T-helper 2 cell (primary cell): ENCODE measurements at places on chromosomes 11 and 22.

DNA sequence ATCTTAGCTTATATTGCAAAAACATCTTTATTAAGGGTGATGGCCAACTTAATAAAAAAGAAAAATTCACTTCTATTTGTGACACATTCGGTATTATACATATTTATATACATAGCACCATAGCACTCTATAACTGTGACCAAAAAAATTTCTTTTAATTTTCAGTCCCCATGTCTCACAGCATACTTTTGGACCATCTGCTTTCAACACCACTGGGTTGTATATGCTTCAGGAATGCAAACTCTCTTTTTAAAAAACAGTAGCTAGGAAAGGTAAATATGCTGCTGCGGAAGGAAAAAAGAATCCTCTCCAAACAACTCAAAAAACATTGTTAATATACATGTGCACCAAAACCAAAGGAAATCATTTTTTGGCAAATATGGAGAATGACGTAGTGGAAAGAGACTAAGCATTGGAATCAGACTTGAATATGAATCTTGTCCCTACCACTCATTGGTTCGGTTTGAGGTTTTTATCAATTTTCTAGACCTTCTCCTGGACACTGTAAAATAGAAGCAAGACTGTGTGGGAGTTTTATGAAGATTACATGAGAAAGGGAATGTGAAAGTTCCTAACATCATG is 227.9 kb downstream of the BLID start:
- DNase-seq = no peak

- no peak for DNase-seq
Observed at GRCh38 chr11:46643986-46644385, 26.6 kb downstream of the ATG13 start.

- peak; percentile 24 for DNase-seq
Observed at GRCh38 chr11:35087648-35088047, 51.3 kb upstream of the CD44 start.

DNA sequence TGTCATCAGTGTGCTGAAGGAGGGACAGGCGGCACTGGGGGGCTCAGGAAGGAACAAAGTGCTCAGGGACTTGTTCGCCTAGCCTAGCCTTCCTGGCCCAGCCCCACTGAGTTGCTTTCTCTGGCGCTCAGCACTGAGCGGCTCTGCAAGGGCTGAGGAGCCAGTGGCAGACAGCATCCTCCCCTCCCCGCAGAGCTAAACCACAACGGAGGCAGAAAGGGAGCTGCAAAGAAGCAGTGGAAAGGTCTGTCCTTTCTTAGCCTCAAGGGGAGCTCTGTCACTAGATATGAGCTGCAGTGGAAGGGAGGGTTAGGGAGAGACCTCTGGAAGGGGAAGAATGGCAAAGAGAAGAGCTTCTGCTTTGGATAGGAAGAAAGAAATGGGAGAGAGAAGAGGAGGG is 89.7 kb upstream of the PHOX2A start:
- peak; percentile 85 for DNase-seq

DNA sequence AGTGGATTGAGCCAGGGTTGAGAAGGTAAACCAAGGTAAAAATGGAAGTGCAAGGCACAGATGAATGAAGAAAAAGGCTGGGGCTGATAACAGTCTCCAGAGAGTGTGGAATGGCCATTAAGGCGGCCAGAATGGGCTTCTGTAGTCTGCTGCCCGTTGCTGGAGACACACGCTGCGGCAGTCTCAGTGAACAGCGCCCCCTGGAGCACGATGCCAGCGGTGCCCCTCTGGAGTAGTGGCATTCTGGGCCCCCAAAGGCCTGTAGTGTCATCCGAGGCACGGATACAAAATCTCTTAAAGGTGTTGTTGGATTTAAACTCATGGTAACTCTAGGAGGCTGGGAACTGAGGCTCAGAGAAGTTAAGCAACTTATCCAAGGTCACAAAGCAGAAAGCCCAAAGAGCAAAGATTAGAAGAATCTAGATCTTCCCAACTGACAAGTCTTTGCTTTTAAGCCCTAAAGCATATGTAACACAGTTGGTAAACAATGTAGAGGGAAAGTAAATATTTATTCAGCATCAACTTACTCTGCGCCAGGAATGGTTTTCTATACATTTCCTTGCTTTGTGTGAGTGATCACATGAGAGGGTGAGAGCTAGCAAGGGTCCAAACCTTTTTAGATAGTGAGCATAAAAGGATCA is 18.2 kb downstream of the KCNJ1 start:
- DNase-seq = peak; percentile 48

DNA sequence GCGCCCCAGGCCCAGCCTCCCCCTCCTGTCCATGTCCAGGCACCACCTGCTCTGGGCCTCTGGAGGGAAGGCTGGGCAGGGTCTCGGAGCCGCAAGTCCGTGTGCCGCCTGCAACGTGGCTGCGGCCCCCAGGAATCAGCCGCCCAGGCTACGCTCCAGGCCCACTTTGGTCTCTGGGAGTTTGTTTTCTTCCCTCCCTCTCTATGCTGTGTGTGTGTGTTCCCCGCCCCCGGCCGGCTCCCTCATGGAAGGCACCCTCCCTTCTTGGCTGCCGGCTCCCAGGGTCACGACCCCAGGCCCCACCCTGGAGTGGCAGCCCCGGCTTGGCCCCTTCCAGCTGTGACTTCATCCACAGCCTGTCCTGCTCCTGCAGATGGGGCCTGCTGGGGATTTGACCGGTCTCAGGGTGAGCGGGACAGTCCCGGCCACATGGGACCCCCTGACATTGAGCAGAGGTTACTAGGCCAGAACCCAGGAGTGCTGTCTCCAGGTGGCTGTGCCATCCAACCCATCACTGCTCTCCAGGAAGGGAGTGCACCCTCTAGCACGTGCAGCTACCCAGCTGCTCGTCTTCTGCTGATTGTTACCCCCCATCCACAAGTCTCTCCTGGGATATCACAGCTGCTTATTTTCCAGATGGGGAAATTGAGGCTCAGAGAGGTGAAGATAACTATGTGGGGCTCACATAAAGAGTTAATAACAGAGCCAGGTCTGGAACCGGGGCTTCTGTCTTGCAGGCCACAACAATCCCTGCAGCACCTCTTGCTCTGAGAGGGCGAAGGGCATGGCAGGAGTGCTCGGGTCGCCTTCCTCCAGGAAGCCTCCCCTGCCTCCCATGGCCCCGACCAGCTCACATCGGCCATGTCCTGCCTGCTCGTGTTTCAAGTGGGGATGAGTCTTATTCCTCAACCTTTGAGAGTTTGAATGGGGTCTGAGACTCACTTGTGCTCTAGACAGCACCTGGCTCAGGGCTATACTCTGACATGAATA is 2.8 kb upstream of the LIF start:
- DNase-seq = no peak

DNA sequence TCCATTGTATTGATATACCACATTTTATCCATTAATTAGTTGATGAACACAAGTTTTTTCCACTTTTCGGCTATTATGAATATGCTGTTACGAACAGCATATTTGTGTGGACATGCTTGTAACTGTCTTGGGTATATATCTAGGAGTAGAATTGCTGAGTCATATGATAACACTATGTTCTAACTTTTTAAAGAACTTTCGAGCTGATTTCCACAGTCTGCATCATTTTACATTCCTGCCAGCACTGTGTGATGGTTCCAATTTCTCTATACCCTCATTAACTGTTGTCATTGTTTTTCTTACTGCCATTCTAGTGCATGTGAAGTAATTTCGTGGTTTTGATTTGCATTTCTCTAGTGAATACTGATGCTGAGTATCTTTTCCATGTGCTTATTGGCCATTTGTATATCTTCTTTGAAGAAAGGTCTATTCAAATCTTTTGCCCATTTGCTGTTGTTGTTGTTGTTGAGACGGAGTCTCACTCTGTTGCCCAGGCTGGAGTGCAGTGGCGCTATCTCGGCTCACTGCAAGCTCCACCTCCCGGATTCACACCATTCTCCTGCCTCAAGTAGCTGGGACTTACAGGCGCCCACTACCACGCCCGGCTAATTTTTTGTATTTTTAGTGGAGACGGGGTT is 7.4 kb upstream of the RCE1 start:
- DNase-seq = no peak

- no peak for DNase-seq
Observed at GRCh38 chr11:11970556-11970955, 37.9 kb downstream of the DKK3 start.

GRCh38 chr22:33271390-33272161 is 213.4 kb upstream of the SYN3 start:
- DNase-seq = no peak

DNA sequence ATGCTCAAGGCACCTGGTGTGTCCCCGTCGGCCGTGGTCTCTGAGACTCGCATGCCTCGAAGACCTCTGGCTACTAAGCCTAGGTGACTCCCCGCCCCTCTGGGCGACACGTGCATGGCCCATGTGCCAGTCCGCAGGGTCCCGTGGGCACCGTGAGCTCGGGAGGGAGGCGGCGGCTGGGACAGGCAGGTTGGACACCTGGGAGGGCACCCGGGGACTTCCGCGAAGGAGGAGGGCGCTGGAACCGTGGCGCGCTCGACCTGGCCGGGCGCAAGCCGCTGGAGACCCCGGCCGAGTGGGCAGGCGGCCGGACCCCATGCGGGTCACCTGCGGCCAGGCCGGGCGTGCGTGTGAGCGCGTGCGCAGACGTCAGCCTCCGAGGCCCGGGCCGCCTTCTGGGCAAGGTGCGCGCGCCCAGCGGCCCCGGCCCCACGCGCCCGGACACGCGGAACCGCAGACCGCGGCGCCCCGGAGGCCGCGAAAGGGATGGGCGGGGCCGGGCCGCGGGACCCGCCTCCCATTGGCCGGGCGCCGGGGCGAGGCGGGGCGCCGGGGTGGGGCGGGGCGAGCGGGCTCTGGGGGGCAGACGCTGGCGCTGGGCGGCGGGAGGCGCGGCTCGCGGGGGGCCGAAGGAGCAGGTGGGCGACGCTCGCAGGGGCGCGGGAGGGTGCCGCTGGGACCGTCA is 579 bp upstream of the RASD2 start:
- DNase-seq = peak; percentile 47

GRCh38 chr11:15649371-15650104 is 534.8 kb downstream of the INSC start:
- no peak for DNase-seq

DNA sequence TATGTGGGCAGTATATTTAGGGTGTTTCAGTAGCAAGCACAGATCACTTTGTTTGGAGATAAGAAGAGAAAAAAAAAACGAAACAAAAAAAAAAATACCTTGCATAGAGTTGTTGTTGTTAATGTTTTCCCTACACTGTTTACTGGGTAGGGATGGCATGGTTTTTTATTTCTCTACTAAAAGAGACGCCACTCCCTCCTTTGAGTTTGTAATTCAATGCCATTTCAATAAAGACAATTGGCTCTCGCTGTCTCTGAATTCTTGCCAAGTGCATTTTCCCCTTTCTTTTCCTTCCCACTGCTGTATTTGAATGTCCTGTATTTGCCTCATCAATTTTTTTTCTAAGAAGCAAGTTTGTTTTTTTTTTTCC is 213.9 kb upstream of the UBASH3B start:
- no peak for DNase-seq

DNA sequence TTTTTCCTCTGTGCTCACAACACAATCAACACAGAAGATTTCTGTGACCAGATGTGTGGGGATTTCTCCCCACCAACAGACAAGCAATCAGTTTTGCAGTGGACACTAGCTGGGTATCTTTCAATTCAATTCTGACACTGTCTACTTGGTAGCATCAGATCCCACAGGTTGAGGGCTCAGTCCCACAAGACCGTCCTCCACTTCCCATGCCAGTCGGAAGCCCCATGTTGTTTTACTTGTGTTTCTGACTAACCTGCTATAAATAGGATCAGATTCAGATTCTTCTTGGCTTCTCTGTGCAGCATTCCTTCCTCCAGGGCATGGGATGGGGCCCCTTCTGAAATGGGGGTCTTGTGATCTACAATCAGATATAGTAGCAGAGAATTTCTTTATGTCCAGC is 19.6 kb downstream of the ACER3 start:
- DNase-seq = no peak

- DNase-seq = peak; percentile 8
Observed at GRCh38 chr11:128776424-128777284, 82.8 kb downstream of the FLI1 start.

DNA sequence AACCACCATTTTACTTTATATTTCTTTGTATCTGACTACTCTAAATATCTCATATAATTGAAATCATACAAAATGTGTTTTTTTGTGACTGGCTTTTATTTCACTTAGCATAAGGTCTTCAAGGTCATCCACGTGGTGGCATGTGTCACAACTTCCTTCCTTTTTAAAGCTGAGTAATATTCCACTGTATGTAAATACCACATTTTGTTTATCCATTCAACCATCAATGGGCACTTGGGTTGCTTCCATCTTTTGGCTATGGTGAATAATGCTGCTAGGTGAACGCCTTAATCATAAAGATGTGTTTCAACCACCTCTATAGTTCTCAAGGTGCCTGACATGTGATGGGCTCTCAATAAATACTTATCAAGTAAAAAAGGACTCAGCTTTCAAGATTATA is 15.5 kb downstream of the RAB30 start:
- DNase-seq = no peak

- DNase-seq = no peak
Observed at GRCh38 chr22:19928207-19928606, 13.4 kb upstream of the COMT start.

GRCh38 chr22:30923168-30923900 is 45.2 kb downstream of the MORC2 start:
- DNase-seq = no peak

DNA sequence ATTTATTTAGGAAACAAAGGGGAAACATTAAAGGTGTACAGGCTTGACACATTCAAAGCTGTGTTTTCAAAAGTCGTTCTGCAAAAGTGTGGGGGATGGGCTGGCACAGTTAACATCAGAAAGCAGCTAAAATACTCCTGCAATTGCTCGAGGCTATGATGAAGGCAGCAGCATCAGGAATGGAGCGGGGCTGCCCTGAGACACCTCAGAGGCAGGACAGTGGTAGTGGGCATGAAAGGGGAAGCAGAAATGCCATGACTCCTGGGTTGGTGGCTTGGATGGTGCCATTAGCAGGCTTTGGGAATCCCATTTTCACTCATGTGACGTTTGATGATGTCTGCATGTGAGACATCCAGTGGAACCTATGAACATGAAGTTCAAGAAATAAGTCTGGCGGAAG is 646 bp downstream of the NCAPD3 start:
- DNase-seq = peak; percentile 31

GRCh38 chr22:47390026-47390970 is 627.8 kb downstream of the TBC1D22A start:
- DNase-seq = no peak

DNA sequence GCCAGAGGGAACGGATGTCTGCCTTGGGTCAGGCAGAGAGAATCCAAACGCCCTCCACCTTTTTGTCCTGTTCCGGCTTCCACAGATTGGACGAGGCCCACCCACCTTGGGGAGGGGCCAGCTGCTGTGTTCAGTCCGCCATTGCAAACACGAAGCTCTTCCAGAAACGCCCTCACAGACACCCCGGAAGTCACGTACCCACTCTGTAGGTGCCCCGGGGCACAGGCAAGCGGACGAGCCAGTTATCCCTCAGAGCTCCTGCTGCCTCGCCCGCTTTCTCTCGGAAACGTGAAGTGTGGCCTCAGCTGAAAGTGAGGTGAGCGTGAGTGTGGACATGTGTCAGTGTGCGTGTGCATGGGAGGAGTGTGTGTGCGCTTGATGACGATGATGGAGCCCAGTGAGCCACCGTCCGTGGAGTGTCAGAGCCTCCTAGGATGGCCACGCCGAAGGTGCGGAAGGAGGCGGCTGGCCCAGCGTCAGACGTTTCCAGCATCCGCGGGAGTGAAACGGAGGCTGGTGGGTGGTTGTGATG is 869.2 kb downstream of the TBC1D22A start:
- DNase-seq = no peak

- DNase-seq = no peak
Observed at GRCh38 chr22:35367331-35367886, 13.5 kb upstream of the HMOX1 start.

GRCh38 chr11:84264066-84264465 is 977.9 kb upstream of the CCDC90B start:
- DNase-seq = no peak
